ENCODE measurements at places on chromosomes 2 and 18. TPM values are rescaled to one million over a fixed set of nuclear protein-coding genes. Genes with fewer than 3 reads are reported as not detected.

The MGAT4A gene
- 18.8 TPM for total RNA-seq

The LAMA3 gene
- total RNA-seq, result 3.4 TPM

The C2orf72 gene
- 0.07 TPM for total RNA-seq

The CPLX4 gene
- total RNA-seq, result not detected

The HRH4 gene
- total RNA-seq, result 0.17 TPM

The NDC80 gene
- 0.50 TPM for total RNA-seq

The COL4A3 gene
- 4.5 TPM for total RNA-seq

The UGT1A3 gene
- total RNA-seq, result not detected

The TMEM178A gene
- 3.2 TPM for total RNA-seq

The KRTCAP3 gene
- not detected for total RNA-seq

The PRPF40A gene
- total RNA-seq, result 33.2 TPM

The PIEZO2 gene
- 1.1 TPM for total RNA-seq

The THUMPD2 gene
- total RNA-seq, result 5.9 TPM

The GPR35 gene
- 2.1 TPM for total RNA-seq

All from left ventricle myocardium superior (tissue), 1 donor.